ENCODE measurements at places on chromosomes 6 and 20.

DNA sequence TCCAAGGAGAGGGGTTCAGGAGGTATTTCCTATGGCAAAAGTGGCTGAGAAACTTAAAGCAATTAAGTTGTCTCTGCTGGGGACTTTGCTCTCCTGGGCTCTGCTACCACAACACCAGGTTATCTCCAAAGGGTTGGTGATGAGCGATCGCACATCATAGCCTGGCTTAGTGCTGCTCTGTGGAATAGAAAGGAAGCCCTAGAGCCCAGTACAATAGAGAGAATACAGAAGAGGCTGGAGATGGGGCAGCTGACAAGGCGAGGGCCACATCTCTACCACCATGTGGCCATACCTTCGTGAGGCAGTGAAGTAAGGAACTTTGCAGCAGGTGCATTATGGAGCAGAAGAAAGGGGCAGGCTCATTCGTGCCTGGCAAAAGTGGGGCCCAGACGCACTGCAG lies 8.6 kb upstream of the TMC2 start:
- DNase-seq = no peak

DNA sequence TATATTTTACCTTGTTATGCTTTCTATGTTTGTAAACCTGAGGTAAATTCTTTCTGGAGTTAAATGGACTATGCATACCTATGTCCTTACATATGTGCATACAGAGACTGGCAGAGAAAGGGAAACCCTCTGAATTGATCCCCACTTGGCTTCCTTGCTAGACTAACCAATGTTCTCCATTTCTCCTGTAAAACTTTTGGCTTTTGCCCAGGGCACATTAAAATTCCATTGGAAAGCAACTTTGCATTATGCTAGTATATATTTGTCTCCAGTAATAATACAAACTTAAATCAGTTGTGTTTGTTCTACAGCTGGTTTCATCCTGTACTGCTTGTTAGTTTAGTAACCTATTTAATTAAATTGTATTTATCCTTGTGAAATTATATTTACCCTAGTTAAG lies 646.0 kb upstream of the MARCKS start:
- no peak for DNase-seq

DNA sequence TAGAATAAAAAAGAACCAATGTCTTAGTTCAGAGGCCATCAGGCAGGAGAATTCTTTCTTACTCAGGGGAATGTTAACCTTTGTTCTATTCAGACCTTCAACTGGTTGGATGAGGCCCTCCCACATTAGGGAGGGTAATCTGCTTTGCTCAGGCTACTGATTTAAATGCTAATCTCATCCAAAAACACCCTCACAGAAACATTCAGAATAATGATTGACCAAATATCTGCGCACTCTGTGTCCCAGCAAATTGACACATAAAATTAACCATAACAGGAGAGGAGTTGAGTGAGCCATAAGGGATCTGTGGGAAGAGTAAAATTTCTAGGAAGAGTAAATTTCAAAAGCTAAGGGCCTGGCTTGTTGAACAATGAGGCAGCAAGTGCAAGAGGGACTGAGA lies 234.0 kb upstream of the PLCB4 start:
- no peak for DNase-seq

DNA sequence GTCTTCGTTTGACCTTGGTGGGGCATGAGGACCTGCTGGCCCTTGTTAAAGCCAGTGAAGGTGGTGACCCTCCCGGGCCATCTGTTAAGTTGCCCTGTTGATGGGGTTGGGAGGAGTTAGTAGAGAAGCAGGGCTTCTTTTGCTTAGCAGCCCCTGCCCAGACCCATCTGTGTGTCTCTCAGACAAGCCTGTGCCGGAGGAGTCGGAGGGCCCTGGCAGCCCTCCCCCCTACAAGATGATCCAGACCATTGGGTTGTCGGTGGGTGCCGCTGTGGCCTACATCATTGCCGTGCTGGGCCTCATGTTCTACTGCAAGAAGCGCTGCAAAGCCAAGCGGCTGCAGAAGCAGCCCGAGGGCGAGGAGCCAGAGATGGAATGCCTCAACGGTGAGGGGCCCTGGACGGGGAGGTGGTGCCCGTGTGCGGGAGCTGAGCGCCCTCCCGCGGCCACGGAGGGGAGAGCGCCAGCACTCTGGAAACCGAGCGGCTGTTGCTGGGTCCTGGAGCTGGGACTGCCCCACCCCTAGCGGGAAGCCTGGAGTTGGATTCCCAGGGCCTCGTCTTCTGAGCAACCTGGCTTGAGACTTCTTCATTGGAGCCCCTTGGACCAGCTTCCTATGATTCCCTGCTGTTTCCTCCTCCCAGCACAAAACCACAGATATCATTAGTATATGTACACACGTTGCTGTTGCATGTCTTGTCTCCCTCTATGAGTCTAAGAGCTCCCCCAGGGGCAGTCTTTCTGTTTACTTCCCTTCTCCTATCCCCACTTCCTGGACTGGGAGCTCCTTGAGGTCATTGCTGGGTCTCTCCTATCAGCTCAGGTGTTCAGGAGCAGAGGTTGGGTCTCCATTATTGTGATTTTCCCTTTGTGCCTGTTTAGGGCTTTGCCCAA lies 27.6 kb upstream of the SRF start:
- DNase-seq = peak; percentile 55

- no peak for DNase-seq
Measured at GRCh38 chr6:163790266-163790840, 375.8 kb downstream of the QKI start.

Data from stimulated activated CD8-positive, alpha-beta memory T cell treated with anti-CD3 and anti-CD28 coated beads, Interleukin-2, amount 100 ng/mL, for 1 hour (primary cell).